Uterus (tissue), 4 donors: ENCODE measurements at places on chromosomes 2 and 18. TPM values are rescaled to one million over a fixed set of nuclear protein-coding genes. Genes with fewer than 3 reads are reported as not detected.
A peak's percentile ranks its signal among the peaks of the same experiment; 100 is the strongest.

DNA sequence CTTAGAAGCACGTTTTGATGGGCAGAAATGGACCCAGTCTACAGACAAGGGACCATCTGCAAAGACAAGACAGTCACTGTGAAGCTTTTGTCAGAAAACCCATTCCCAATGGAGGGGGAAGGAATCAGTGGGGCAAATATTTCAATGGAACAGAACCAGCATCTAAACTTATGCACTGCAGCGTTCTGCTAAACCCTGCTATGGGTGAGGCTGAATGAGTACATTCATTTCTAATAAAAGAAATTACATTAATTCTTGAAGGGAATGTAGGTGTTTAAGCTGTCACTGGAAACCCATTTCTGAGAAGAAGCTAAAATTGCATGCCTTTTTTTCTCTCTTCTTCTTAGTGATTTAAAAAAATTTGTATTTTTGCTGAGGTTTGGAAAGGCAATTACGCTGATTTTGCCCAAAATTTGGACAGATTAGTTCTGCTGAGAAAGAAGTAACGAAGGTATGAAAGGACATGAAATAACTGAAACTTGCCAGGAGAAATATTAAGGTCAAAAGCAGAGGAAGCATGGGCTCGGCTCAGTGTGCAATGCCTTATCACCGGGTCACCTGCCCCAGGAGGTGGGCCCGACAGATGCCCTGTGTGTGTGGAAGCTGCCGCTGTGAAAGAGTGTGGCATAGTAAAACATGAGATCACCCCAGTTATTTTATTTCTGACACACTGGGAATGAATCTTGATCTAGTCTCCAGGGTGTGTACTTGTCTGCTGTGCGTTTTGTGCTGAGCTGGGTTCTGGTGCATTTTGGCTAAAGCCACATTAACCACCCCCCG lies 24.2 kb downstream of the SH3RF3 start:
- H3K4me3 ChIP-seq: no peak overlapping the region
- DNase-seq: no peak
- no peaks in the 10 kb centered on the region for H3K27me3 ChIP-seq
- H3K36me3 ChIP-seq: no peaks in the 10 kb centered on the region
- no peak overlapping the region for H3K27ac ChIP-seq
- H3K4me1 ChIP-seq: no peaks in the 10 kb centered on the region

DNA sequence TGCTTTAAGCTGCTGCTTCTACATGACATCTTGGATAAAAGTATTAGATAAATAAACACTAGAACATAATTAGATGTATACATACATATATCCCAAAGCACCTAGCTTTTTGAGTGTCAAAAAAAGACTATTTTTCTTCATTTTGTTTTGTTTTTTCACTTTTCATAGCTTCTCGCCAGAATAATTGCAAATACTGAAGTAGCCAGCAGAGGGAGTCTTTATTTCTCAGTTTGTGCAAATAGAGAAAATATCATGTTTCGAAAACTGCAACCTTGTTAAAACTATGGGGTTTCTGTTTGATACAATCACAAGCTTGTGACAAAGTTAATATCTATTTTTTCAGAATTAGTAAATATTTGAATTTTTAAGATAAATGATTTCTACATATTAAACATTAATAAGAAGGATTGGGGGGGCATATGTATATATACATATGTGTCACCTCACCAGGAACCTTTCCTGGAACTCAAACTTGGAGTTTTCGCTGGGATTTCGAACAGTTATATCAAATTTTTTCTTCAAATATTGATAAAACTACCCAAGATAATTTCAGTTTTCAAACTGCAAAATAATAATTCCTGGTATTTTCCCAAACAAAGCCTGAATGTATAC lies 61.0 kb downstream of the GRB14 start:
- no peaks in the 10 kb centered on the region for H3K4me1 ChIP-seq
- H3K4me3 ChIP-seq: no peak overlapping the region
- no peaks in the 10 kb centered on the region for H3K36me3 ChIP-seq
- H3K27me3 ChIP-seq: no peaks in the 10 kb centered on the region

GRCh38 chr2:39608686-39609441 lies 56.9 kb upstream of the TMEM178A start:
- no peaks in the 10 kb centered on the region for H3K36me3 ChIP-seq
- no peak overlapping the region for H3K4me3 ChIP-seq
- no peak overlapping the region for H3K27ac ChIP-seq
- DNase-seq: no peak
- no peaks in the 10 kb centered on the region for H3K4me1 ChIP-seq

The ADRA2B gene
- total RNA-seq: not detected

- H3K27ac ChIP-seq: no peak overlapping the region
- H3K4me1 ChIP-seq: no peaks in the 10 kb centered on the region
- H3K27me3 ChIP-seq: no peaks in the 10 kb centered on the region
- no peak overlapping the region for H3K4me3 ChIP-seq
These were observed 21.3 kb upstream of the CHST9 start for GRCh38 chr18:27206411-27206810.

The HIBCH gene
- total RNA-seq: 9.1 TPM

The NEU2 gene
- total RNA-seq: not detected

- no peaks in the 10 kb centered on the region for H3K4me1 ChIP-seq
- no peak for DNase-seq
These were observed 5.7 kb downstream of the ELAC1 start for GRCh38 chr18:50973367-50974126.

DNA sequence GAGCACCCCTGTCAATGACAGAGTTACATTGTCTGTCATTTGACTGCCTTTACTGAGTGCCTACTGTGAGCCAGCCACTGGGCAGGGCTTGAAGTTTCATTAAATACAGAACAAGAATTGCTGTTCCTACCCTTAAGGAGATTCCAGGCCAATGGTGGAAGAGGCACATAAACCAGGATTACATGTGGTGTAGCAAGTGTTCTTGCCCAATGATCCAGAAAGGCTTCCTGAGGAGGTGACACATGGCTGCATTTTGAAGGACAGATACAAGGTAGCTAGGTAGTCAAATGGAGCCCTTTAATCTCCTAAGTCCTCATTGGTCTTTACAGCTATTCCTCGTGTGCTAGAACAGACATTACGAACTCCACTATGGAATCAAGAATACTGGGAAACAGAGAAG lies 312.7 kb downstream of the ETAA1 start:
- no peaks in the 10 kb centered on the region for H3K27me3 ChIP-seq
- H3K4me1 ChIP-seq: no peaks in the 10 kb centered on the region
- H3K36me3 ChIP-seq: no peaks in the 10 kb centered on the region
- no peak for DNase-seq

GRCh38 chr2:237209885-237210284 lies 124.2 kb downstream of the COPS8 start:
- no peaks in the 10 kb centered on the region for H3K36me3 ChIP-seq
- H3K4me3 ChIP-seq: no peak overlapping the region
- DNase-seq: no peak
- H3K4me1 ChIP-seq: peaks cover 3% of the 10 kb centered on the region
- H3K27ac ChIP-seq: peak overlapping the region; percentile 57
- H3K27me3 ChIP-seq: no peaks in the 10 kb centered on the region

- H3K36me3 ChIP-seq: no peaks in the 10 kb centered on the region
- peak overlapping the region; percentile 52 for H3K27ac ChIP-seq
- H3K27me3 ChIP-seq: no peaks in the 10 kb centered on the region
- no peak overlapping the region for H3K4me3 ChIP-seq
- H3K4me1 ChIP-seq: no peaks in the 10 kb centered on the region
- DNase-seq: peak; percentile 50
These were observed 81.0 kb downstream of the SP3 start for GRCh38 chr2:173884025-173884802.

DNA sequence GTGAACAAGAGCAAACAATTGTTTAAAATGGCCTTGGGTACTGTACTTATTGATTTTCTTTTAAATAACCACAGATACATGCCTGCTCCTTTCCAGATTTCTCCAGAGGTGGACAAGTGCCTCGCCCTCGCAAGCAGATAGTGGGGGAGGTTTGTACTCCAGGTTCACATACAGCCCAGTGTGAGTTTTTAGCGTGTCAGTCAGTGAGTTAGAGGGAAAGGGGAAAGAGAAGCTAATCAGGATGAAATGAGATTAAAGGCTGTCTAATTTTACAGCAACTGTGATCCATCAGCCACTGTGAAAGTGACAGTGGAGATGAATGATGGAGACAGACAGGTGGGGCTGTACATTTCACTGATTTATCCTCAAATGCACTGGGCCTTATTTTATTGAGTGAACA lies 74.7 kb downstream of the KLHL14 start:
- no peaks in the 10 kb centered on the region for H3K4me1 ChIP-seq
- H3K27ac ChIP-seq: no peak overlapping the region
- no peaks in the 10 kb centered on the region for H3K27me3 ChIP-seq
- H3K4me3 ChIP-seq: no peak overlapping the region
- DNase-seq: no peak

The NR4A2 gene
- total RNA-seq: 5.5 TPM

GRCh38 chr2:219627103-219628100 lies at the start of gene SLC4A3:
Gene SLC4A3, plus strand, starts transcription at chr2:219627630. Its CDS starts 363 bp downstream, at chr2:219627993.
- no peaks in the 10 kb centered on the region for H3K36me3 ChIP-seq
- no peaks in the 10 kb centered on the region for H3K27me3 ChIP-seq
- no peaks in the 10 kb centered on the region for H3K4me1 ChIP-seq
- DNase-seq: no peak
- no peak within 1 kb of the TSS for H3K27ac ChIP-seq

The MOGAT1 gene
- not detected for total RNA-seq

DNA sequence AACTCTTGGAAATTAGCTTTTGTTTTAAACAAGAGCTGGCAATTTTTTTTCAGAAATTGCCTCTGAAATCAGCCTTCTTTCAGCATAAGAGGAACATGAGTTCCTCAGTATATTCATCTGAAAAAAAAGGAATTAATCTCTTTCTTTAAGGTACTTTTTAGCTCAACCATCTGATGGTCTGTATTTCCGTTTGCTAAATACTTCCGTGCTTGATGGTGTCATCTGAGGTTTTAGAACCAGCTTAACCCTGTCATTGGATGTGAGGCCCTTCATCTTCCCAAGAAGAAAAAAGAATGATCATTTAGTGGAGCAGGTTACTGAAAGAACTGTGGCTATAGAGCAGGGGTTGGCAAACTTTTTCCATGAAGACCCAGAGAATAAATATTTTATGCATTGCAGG lies 175.0 kb downstream of the TRABD2A start:
- DNase-seq: no peak
- no peaks in the 10 kb centered on the region for H3K36me3 ChIP-seq
- no peaks in the 10 kb centered on the region for H3K27me3 ChIP-seq
- no peak overlapping the region for H3K27ac ChIP-seq
- no peaks in the 10 kb centered on the region for H3K4me1 ChIP-seq

GRCh38 chr2:119823734-119824334 lies 64.1 kb downstream of the PTPN4 start:
- H3K27me3 ChIP-seq: no peaks in the 10 kb centered on the region
- H3K27ac ChIP-seq: no peak overlapping the region
- no peak overlapping the region for H3K4me3 ChIP-seq
- no peaks in the 10 kb centered on the region for H3K36me3 ChIP-seq

DNA sequence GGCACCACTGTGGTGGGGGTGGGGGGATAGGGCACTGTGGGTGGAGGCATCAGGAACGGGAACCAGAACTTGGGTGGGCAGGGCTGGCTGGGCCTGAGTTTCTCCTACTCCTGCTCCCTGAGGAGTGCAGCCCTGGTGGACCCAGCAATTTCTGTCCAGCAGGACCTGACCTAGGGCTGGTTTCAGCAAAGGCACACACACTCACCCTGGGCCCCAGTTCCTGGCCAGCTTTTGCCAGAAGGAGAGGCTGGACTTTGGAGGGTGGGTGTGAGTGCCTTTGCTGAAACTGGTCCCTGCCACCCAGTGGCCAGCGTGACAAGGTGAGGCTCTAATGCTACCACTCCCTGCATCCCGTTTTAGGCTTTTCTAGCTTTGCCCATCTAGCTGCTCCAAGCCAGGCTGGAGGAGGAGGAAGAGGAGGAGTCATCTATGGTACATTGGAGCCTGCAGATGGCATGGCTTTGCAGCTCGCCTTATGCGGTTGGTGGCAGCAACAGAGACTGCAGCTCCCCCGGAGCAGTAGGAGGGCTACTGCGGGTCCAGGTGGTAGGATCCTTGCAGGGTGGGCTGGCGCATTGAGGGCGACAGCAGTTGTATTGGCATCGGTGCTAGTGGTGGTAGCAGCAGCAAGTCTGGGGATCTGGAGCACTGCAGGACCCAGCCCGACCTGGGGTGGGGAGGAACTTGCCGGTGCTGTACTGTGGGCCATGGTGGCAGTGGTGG lies 40.4 kb upstream of the IMP4 start:
- H3K4me1 ChIP-seq: no peaks in the 10 kb centered on the region
- no peaks in the 10 kb centered on the region for H3K36me3 ChIP-seq
- no peak overlapping the region for H3K4me3 ChIP-seq
- H3K27me3 ChIP-seq: no peaks in the 10 kb centered on the region
- H3K27ac ChIP-seq: no peak overlapping the region

The SPP2 gene
- total RNA-seq: not detected

GRCh38 chr2:204663816-204664425 lies 118.6 kb downstream of the PARD3B start:
- no peak overlapping the region for H3K4me3 ChIP-seq
- H3K4me1 ChIP-seq: no peaks in the 10 kb centered on the region
- H3K27ac ChIP-seq: no peak overlapping the region
- DNase-seq: no peak
- no peaks in the 10 kb centered on the region for H3K27me3 ChIP-seq

DNA sequence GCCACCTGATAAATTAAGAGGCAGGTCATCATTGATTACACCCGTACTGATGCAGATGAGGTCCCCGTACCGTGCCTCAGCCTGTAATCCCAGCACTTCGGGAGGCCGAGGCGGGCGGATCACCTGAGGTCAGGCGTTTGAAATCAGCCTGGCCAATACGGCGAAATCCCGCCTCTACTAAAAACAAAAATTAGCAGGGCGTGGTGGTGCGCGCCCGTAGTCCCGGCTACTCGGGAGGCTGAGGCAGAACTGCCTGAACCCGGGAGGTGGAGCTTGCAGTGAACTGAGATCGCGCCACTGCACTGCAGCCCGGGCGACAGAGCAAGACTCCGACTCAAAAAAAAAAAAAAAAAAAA lies 683 bp upstream of the ENOSF1 start:
- H3K27ac ChIP-seq: no peak overlapping the region
- H3K27me3 ChIP-seq: no peaks in the 10 kb centered on the region
- H3K36me3 ChIP-seq: no peaks in the 10 kb centered on the region
- H3K4me3 ChIP-seq: peak overlapping the region; percentile 67
- H3K4me1 ChIP-seq: peaks cover 7% of the 10 kb centered on the region
- no peak for DNase-seq

- no peaks in the 10 kb centered on the region for H3K36me3 ChIP-seq
- no peak overlapping the region for H3K27ac ChIP-seq
- DNase-seq: no peak
- no peaks in the 10 kb centered on the region for H3K4me1 ChIP-seq
These were observed 461.0 kb downstream of the DLGAP1 start for GRCh38 chr18:3993941-3994687.

GRCh38 chr2:97775074-97775473 lies 61.7 kb downstream of the ZAP70 start:
- H3K27ac ChIP-seq: no peak overlapping the region
- no peaks in the 10 kb centered on the region for H3K27me3 ChIP-seq
- H3K4me3 ChIP-seq: no peak overlapping the region
- no peak for DNase-seq
- H3K36me3 ChIP-seq: no peaks in the 10 kb centered on the region
- H3K4me1 ChIP-seq: no peaks in the 10 kb centered on the region

The YES1 gene
- 28.2 TPM for total RNA-seq

The EPAS1 gene
- 163 TPM for total RNA-seq

The SH2D6 gene
- total RNA-seq: not detected

The DTYMK gene
- 9.6 TPM for total RNA-seq

- H3K4me1 ChIP-seq: no peaks in the 10 kb centered on the region
- H3K27ac ChIP-seq: no peak overlapping the region
- no peaks in the 10 kb centered on the region for H3K27me3 ChIP-seq
- DNase-seq: peak; percentile 46
- no peaks in the 10 kb centered on the region for H3K36me3 ChIP-seq
- no peak overlapping the region for H3K4me3 ChIP-seq
These were observed 130.2 kb downstream of the ARHGAP15 start for GRCh38 chr2:143259368-143259958.
